ENCODE measurements at places on chromosomes 12 and 14. TPM values are rescaled to one million over a fixed set of nuclear protein-coding genes. Genes with fewer than 3 reads are reported as not detected.

Gene TSPAN19
- total RNA-seq: not detected

Gene LRTM2
- not detected for total RNA-seq

Gene LRP6
- total RNA-seq: 20.3 TPM

Gene NEUROD4
- not detected for total RNA-seq

Gene VTI1B
- 110 TPM for total RNA-seq

Gene KLRC3
- not detected for total RNA-seq

Gene HAL
- 0.25 TPM for total RNA-seq

Gene YLPM1
- total RNA-seq: 30.5 TPM

- no peak for DNase-seq
These were observed 14.7 kb downstream of the SERPINA1 start for GRCh38 chr14:94373708-94374107.

GRCh38 chr12:20469300-20469699 is 101.0 kb downstream of the PDE3A start:
- no peak for DNase-seq

DNA sequence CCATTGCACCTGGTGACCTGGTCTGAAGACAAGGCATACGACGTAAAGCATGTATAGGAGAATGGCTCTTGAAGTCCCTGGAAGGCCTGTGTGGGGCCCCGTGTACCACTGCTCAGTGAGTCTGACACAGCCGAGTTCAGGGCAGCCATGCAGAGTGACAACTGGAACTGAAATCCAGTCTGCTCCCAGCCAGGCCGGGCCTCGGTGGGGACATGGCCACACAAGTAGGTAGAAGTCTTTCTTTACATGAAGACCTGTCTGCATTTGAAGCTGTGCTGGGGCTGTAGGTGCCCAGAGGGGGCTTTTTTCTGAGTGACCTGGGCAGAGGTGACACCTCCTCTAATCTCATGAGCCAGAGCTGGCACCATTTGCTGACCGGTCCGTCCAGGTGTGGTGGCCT is 35.7 kb downstream of the ADGRD1 start:
- no peak for DNase-seq

GRCh38 chr14:31932675-31933074 is 144.4 kb upstream of the ARHGAP5 start:
- no peak for DNase-seq

- no peak for DNase-seq
These were observed 279.0 kb downstream of the IPO8 start for GRCh38 chr12:30416631-30417030.

DNA sequence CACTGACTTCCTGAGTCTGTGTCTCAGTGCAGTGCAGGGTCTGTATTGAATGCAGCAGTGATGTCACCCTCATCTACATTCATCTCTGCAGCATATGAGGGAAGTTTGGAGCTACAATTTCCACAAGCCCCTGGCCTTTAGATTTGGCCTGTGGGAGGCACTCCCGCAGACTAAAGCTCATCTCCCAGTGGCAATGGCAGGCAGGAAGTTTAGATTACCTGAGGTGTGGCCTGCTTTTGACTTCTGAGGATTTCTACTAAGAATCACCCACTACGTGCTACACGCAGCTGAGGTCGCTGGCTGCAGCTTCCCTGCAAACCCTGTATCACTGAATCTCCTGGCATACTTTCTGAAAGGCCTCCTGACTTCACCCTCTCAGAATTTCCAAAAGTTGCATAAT is 202.2 kb upstream of the PRKD1 start:
- no peak for DNase-seq

DNA sequence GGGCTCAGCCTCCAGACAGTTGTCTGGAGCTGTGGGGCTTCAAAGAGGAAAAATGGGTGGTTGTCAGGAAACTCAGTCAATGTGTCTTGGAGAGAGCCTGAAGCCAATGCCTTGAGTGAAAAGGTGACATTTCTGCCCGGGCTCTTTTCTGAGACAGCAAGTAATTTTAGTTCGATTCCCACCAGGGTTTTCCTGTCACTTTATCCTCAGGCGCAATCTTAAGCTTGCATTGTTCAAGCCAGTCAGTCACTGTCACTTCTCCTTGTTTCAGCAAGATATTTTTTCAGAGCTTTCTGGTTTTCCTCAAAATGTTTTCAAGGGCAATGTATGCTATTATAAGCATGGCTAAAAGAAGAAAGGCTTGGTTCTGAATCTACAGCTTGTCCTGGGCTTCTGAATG is 404.7 kb upstream of the SEL1L start:
- DNase-seq: no peak
